ENCODE measurements at places on chromosomes 2 and 18.

DNA sequence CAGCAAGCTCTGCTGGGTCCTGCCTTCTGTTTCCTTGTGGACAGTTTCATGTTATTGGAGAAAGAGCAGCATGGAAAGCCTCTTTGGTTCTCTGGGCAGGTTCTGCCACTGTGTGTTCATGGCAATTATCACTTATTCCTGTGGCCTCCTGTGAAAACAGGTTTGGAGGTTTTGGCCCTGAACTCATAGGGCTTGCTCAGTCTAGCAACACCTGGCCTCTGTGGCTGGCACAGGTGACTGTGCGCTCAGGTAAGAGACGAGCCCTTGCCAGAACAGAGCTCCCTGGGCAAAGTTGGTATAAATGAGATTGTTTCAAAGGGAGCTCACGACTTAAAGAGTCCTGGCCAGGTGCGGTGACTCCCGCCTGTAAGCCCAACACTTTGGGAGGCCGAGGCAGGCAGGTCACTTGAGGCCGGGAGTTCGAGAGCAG, 5.7 kb downstream of the CEP68 start:
- no peak for DNase-seq

- no peak for DNase-seq
Measured at GRCh38 chr2:19228181-19228593, 130.2 kb downstream of the OSR1 start.

- DNase-seq = no peak
Measured at GRCh38 chr2:207619764-207620203, 5.4 kb downstream of the METTL21A start.

- DNase-seq = no peak
Measured at GRCh38 chr2:134280726-134281125, 26.9 kb downstream of the MGAT5 start.

- peak; percentile 58 for DNase-seq
Measured at GRCh38 chr18:44848644-44849335, 168.1 kb downstream of the SETBP1 start.

DNA sequence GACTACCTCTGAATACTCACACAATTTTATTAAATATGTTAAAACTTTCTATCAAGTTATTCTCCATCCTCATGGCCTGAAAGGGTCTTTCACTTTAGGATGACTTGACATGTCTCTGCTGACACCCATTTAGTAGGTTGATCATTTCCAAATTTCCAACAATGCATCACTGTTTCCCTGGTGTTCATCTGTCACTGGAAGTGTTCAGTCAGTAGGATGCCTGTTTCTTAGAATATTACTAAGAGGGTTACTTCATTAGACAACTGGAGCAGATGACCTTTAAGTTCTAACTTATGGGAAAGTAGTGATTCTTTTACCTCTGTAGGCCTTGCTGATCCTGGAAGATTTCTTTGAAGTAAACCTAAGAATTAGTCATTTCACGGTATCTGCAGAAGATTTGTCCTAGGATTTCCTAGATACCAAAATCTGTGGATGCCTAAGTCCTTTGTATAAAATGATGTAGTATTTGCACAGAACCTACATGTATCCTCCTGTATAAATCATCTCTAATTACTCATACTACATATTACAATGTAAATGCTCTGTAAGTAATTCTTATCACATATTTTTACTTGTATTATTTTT, 77.7 kb downstream of the MAP3K20 start:
- no peak for DNase-seq

- no peak for DNase-seq
Measured at GRCh38 chr2:219280651-219281050, 1.5 kb downstream of the DNAJB2 start.

DNA sequence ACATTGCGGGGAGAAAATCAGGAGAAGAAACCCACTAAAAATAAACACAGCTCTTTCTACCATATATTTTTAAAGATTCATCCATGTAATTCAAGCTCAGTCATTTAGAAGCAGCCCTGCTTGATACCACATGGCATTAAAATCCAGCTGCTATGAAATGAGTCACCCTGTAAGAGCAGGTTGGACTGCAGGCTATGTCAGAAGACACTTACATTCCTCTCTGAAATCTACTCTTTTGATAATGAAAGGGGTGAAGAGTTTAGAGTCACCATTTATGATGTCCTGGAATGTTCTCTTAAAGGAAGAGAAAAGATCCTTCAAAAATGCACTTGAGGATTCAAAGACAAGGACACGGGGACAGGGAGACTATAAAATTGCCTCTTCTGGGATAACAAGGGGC, 100.6 kb upstream of the APCDD1 start:
- DNase-seq = peak; percentile 65

GRCh38 chr2:143937723-143938350, 582.1 kb downstream of the ZEB2 start:
- peak; percentile 7 for DNase-seq

DNA sequence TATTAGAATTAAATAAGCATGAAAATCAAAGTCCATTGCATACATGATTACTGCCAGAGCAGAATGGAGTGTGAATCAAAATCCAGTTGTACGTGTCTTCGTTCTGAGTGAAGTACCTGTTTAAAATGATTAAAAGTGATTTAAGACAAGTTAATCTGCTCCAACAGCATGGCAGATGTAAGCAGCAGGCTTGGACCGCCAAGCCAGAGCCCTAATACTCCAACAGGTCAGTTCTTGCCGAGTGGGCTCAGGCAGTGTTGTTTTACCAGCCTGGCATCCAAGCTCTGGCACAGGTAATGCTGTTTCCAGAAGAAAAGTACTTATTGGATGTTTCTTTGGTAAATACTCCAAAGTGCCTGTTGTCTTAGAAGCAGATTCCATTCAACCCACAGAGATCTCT, 171.4 kb upstream of the EPAS1 start:
- DNase-seq = no peak

- peak; percentile 72 for DNase-seq
Measured at GRCh38 chr2:159684796-159685195, 27.5 kb upstream of the MARCHF7 start.

DNA sequence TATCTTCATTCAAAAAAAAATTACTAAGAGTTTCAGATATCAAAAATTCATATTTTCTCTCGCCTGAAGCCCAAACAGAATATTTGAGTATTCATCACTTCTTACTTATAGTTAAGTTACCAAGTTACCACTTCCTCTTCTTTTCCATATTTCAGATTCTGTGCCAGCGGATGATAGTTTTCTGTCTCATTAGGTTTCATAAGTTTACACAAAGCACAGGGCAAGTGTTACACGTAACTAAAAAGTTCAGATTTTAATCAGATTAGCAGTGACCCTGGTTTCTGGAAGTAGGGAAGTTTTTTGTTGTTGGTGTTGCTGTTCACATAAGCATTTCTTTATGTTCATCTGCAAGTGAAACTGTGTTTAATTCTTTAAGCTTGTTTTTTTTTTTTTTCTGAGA, 10.2 kb downstream of the AFTPH start:
- no peak for DNase-seq

GRCh38 chr2:96542357-96542977, 5.9 kb downstream of the ARID5A start:
- DNase-seq = no peak

GRCh38 chr2:28621172-28622100, 125.6 kb downstream of the PLB1 start:
- DNase-seq = peak; percentile 99

DNA sequence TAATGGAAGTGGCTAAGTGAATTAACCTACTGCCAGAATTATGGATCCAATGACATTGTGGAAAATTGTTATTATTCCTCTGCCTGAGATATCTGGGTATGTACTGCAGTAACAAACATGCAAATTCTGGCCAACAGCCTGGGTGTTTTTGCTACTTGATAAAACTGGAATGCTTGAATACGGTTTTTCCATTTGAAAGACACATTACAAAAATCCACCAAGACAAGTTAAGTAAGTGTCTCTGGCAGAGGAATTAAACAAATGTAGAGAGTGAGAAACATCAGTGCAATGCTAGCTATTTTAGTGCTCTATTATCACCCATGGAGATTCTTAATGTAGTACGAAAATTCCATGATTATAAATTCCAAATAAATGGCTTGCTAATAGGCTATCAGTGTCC, 312.4 kb upstream of the MEIS1 start:
- DNase-seq = no peak

DNA sequence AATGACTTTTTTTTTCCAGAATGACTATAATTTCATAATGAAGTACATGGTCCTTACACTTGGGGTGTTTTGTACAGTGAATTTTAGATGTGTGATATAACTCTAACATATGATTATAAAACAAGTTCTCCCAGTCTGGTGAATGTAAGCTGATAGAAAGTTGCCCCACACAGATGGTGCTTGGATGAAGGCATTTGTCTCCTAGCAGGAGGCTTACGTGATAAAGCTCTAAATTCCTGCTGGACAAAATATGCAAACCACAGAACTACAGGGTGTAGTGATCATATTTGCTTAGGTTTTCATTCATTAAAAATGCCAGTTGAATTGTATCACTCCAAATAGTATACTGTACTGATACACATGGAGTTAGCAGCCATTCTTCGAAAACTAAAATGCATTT, 85.5 kb downstream of the DSC3 start:
- DNase-seq = peak; percentile 14

- DNase-seq = no peak
Measured at GRCh38 chr2:98822301-98823164, 91.6 kb upstream of the MGAT4A start.

- DNase-seq = no peak
Measured at GRCh38 chr2:40454321-40454720, 2.4 kb upstream of the SLC8A1 start.

- DNase-seq = no peak
Measured at GRCh38 chr2:20044778-20045177, 6.7 kb downstream of the LAPTM4A start.

DNA sequence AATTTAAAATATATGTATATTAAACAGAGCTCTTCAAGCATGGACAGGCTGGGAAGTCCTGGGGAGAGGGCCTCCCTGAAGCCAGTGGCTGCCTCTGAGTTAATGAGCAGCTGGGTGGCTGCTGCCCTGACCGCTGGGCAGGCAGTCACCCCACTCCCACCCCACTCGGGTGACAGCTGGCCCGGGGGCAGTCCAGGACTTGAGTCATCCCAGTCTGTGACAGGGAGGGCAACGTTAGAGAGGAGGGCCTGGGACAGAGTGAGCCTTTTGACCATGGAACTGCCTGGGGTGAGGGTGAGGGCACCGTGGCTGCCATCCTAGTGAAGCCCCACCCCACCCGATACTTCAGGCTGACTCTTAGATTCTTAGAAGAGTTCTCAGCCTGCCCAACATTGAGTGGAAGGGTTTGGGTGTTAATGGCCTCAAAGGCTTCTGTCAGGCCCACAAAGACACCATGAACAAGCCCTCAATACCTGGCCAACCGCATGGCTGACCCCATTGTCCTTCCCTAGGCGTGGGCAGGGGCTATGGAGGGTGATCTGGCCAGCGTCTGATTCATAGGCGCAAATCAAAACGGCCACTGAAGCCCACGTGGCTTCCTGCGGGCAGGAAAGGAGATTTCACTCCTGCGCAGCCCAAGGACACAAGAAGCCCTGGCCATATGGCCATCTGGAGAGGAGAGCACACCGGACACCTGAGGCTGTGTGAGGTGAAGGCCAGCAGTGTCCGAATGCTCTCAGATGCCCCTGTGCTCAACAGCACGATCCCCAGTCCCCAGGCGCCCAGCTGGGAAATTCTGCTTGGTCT, 47.5 kb downstream of the MRPS5 start:
- no peak for DNase-seq

DNA sequence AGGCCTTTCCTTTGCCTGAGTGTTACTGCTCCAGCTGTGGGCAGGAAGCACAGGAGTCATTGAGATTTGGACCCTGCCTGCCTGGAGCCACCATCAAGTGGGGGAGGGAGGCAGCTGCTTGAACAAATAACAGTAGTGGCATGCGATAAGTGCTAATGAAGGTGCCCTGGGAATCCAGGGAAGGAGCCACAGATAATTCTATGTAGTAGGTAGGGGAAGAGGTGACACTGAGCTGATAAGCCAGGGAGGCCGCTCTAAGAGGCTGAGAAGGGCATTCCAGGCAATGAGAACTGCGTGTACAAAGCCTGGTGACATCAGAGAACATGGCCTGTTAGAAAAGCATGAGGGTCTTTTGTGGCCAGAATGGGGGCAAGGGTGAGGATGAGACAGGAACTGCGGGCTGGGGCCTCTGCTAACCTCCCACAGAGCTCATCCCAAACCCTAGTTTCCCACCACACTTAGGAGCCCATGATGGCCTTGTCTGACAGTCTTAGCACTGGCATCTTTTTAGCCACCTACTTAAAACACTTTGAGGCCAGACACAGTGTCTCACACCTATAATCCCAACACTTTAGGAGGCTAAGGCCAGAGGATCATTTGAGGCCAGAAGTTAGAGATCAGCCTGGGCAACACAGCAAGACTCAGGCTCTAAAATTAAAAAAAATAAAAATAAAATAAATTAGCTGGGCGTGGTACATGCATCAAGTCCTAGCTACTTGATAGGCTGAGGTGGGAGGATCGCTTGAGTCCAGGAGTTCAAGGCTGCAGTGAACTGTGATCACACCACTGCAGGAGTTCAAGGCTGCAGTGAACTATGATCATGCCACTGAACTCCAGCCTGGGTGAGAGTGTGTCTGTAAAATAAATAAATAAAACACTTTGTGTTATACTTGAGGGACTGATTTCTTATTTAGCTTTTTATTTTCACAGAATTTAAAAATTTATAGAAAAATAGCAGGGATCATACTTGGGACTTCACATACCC, 58.9 kb downstream of the TET3 start:
- no peak for DNase-seq

- DNase-seq = no peak
Measured at GRCh38 chr2:28366149-28366495, 26.5 kb upstream of the FOSL2 start.

DNA sequence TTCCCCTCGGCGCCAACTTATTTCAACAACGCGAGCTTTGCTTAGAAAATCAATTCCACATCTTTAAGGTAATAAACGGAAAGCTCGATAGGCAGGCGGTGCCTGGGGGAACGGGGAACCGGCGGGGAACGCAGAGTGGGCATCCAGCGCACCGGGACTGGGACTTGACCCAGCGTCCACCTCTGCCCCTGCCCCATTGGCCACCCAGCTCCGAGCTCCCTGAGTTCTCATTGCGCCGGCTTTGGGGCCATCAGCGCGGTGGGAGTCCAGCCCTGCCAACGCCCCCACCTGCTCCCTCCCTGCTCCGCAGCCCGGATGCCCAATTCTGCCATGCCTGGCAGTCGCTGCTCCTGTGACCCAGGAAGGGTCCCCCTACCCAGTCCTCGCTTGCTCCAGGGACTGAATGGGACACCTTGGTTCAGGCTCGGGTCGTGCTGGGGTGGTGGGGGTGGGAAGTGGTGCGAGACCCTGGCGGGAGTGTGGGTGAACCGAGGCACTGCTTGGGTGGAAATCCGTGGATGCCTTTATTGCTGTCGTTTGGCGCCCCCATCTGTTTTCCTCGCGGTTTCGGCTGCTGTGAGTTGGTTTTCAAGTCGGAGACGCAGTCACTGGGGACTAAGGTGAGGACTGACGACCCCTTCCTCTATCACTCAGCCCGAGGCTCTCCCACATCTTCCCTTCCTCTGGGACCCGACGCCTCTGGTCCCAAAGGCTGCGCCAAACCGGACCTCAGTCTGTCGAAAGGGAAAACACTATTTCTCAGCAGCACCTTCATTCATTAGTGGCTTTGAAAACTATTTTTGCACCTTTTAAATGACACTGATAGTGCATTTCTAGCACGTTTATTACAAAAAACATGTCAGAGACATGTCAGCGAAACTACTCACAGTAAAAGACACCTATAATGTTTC, 2.4 kb upstream of the EVX2 start:
- DNase-seq = peak; percentile 45
